ENCODE measurements at places on chromosomes 1 and 21.
A peak's percentile ranks its signal among the peaks of the same experiment; 100 is the strongest.

- no peak for DNase-seq
Observed at GRCh38 chr1:155744711-155745283, 55.9 kb downstream of the DAP3 start.

DNA sequence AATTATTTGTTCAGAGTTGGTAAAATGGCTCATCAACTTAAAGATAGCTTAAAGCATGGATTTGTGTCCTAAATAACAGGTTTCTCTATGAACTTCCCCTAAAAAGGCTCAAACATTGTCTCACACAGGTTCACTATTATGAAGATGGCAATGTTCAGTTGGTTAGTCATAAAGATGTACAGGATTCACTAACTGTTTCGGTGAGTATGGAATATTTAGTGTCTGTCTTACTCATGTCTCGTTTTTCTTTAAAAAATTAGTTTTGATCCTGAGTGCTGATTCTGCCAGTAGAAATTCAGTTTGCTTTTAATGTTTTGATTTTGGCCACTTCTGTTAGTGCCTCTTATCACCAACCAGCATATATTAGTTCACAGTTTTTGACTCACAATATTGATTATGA is 7.5 kb upstream of the MOV10 start:
- no peak for DNase-seq

GRCh38 chr21:30793581-30794314 is 19.3 kb downstream of the KRTAP8-1 start:
- no peak for DNase-seq

DNA sequence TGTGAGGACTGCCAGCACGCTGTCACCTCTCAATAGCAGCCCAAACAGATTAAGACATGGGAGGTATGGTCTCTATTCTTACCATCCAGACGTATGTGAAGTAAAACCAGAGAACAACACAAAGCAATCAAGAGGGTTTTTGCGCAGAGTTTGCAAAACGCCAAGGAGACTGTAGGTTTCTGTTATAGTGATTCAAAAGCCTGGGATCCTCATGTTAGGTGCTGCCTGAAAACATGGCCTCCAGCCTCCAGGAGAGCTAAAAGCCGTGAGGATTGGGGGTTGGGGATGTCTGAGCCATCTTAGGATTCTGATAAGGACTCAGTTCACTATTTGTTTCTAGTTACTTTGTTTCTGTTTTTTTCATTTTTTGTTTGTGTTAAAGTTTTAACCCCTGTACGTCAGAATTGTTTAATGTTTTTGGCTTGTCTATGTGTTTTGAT is 4.2 kb upstream of the CCT8 start:
- no peak for DNase-seq

- DNase-seq: no peak
Observed at GRCh38 chr1:92599184-92599583, 112.5 kb upstream of the GFI1 start.

GRCh38 chr1:35220976-35221375 is 28.0 kb upstream of the SFPQ start:
- DNase-seq: no peak

- DNase-seq: no peak
Observed at GRCh38 chr1:248831842-248832241, 6.1 kb upstream of the SH3BP5L start.

DNA sequence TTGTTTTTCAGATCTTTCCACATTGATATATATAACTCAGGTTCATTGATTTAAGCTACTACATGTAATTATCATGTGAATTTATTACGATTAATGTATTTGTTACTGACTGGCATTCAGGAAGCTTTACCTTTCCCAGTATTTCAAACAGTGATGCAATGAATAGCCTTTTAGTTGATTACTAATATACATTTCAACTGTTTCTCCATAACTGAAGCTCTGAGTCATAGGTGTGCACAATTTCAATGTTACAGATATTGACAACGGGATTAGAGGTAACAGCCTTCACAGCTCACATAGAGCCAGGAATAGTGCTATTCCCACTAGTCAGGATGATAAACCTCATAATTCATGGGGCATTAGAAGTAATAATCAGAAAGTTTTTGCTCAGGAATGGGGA is 25.1 kb downstream of the RAVER2 start:
- DNase-seq: no peak

DNA sequence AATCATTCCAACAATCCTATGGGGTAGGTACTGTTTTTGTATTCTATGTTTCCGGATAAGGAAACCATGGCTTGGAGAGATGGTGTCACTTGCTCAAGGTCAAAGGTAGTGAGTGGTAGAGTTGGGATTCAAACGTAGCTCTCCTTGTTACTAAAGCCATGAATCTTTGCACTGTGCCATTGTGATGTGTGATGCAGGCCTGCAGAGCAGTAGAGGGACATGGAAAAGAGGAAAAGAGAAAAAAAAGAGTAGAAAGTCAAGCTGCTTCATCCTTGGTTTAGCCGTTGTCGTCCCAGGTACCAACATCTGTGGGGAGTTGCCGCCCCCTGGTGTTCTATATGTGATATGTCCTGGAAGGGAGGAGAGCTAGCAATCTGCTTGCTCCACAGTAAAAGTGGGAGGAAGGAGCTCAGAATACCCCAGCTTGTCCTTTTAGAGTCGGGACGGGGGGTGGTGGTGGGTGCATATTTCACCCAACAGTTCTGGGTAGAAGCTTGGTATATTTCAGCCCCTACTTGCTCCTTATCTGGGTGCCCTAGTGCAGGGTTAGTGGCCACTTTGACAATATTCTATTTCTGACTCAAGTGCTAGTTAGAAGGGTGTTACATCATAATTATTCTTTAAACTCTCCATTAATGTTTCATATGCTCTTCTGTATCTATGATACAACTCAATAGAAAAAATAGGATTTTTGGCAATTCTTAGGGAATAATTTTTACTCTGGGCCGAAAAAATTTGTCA is 98.4 kb downstream of the EBNA1BP2 start:
- peak; percentile 77 for DNase-seq

GRCh38 chr1:28926629-28927265 is 12.4 kb downstream of the EPB41 start:
- no peak for DNase-seq

- no peak for DNase-seq
Observed at GRCh38 chr1:8326265-8326664, 8.4 kb downstream of the SLC45A1 start.

DNA sequence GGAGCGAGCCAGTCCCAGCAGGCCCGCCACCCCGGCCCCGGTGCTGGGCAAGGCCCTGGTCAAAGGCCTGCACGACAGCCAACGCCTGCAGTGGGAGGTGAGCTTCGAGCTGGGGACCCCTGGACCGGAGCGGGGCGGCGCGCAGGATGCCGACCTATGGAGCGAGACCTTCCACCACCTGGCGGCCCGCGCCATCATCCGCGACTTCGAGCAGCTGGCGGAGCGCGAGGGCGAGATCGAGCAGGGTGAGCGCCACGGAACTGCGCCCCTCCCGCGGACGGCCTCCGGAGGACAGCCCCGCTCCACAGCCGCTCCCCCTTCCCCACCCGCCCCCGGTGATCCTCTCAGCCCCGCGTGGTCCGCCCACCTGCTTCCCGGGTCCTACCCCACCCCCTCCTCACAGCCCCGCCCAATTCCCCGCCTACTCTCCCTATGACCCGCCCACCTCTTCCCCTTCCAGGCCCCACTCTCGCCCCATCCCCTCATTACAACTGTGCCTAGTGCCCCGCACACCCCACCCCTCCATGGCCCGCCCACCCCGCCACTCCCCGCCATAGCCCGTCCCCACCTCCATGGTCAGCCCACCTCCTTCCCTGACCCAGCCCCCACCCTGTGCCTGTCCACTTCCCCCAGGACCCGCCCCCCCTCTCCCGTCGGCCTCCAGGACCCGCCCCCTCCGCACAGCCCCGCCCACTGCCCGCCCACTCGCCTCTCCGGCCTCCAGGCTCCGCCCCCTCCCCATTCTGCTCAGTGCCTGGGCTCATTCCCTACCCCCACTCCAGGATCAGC is 52.7 kb downstream of the VWA5B1 start:
- DNase-seq: no peak

- no peak for DNase-seq
Observed at GRCh38 chr1:156933136-156933535, 12.7 kb downstream of the LRRC71 start.

DNA sequence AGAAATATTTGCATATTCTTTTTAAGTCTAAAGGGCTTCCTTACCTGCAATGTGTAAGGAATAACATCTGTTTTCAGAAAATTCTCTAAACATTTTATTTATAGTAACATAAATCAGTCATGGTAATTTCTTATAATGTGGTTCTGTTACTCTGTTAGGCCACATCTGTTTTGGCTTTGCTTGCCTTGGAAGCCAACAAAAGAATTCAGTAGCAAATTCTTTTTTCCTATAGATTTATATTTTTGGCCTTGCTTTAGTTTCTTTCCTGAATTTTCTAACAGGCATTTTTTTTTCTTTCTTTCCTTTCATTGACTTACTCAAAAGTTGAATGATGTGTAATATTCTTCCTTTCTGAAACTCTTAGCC is 72.2 kb downstream of the OSBPL9 start:
- no peak for DNase-seq

DNA sequence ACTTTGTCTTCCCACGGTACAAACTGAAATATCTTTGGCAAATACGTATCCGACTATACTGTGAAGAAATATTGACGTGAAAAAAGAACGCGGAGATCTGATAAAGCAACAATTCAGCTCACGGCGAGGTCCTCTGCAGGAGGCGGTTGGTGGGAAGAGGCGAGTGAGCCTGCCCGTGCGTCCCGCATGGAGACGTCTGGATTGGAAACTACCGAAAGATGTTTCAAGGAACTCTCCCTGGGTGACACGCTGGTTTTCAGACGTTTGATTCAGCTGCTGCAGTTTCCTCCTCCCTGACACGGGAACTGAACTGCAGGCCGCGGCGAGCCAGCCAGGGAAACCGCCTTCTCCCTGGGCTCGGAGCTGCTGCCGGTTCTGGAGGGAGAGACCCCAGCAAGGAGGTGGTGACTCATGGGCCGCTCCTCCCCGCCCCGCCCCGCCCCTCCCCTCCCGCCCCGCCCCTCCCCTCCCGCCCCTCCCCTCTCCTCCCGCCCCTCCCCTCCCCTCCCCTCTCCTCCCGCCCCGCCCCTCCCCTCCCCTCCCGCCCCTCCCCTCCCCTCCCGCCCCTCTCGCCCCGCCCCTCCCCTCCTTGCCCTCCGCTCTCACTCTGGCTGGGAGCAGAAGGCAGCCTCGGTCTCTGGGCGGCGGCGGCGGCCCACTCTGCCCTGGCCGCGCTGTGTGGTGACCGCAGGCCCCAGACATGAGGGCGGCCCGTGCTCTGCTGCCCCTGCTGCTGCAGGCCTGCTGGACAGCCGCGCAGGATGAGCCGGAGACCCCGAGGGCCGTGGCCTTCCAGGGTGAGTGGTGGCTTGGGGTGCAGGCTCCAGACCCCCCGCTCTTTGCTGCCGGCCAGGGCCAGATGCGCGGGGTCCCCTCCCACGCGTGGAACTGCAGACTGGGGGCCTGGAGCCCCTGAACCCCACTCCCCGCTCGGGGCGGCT is at the start of gene COL6A1:
COL6A1 (plus strand) TSS at position 620 of the 941 bp plus-strand sequence; CDS start at position 701, 81 bp downstream.
- DNase-seq: peak; percentile 55

- DNase-seq: no peak
Observed at GRCh38 chr1:183514235-183514634, 41.9 kb downstream of the SMG7 start.

GRCh38 chr1:171438441-171438840 is 46.9 kb upstream of the PRRC2C start:
- DNase-seq: no peak

- DNase-seq: no peak
Observed at GRCh38 chr1:52424231-52424636, 19.8 kb downstream of the PRPF38A start.

DNA sequence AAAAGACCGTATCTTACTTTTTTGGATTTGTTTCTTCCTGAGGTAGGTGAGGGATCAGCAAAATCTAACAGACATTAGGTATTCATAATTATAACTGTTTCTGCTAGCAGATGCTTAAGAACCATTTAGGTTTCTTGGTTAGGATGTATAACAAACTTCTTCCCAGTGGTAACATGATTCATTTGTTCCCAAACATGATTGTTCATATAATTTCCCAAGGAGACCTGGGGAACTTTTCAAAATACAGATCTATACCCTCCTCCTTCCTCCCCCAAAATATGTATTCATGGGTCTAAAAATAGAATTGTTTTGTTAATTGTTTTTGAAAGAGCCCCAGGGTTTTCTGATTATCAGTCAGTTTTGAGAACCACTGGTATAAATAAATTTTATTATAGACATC is 228.2 kb downstream of the COP1 start:
- no peak for DNase-seq

- DNase-seq: no peak
Observed at GRCh38 chr1:185044387-185044786, 971 bp upstream of the RNF2 start.

GRCh38 chr1:3653286-3653618 is 936 bp downstream of the TP73 start:
- DNase-seq: no peak

GRCh38 chr1:223525957-223526356 is 132.7 kb downstream of the CCDC185 start:
- DNase-seq: no peak

- DNase-seq: no peak
Observed at GRCh38 chr1:25881266-25881665, 5.8 kb upstream of the PAQR7 start.

- DNase-seq: no peak
Observed at GRCh38 chr1:33045814-33046213, 9.1 kb upstream of the AK2 start.

DNA sequence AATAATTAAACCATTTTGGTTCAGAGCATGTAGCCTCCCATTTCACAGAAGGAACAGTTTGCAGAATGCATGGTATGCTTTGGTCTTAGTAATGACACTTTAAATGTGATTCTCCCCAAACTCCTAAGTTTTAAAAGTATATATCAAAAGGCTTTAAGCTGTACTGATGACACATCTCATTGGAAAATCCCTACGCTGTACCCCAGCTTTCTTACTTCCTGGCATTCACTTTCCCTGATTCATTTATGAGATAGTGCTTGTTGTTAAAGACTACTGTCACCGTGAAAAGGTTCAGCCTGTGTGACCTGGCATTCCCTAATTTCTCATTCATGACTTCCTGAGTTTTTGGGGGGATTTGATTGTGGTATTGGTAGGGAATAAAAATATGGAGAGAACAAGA is 53.4 kb downstream of the MPZL1 start:
- DNase-seq: no peak
